ENCODE measurements at places on chromosomes 2 and 18.

DNA sequence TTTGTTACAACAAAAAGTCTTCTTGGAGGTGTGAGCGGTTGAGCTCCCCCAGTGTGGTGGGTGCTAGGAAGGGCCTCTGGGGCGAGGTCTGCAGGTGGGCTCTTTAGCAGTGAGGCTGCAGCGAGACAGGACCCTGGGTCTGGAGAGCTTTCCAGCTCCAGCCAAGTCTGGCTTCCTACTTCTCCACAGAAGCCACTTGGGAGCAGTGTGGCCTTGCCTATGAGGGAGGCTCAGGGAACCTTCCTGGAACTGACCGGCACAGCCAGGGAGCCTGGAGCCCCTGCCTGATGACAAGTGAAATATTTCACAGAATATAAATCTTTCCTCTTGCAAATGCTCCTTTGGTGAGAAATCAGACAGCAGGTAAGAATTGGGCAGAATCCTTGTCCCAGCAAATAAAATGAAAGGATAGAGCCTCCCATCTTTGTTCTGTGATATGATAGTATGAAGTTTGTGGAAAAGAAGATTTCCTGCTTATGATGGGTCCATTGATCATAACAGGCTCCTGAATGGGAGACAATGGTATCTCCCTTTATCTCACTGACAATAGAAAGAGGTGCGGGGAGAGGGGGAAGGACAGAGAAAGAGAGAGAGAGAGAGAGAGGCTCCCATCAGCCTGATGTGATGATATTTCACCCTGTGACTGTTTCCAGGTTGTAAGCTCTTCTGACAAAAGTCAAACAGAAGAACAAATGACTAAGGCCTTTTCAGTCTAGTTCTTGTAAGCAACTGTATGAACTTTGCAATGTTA, 289.8 kb upstream of the SPRED2 start:
- DNase-seq: no peak

DNA sequence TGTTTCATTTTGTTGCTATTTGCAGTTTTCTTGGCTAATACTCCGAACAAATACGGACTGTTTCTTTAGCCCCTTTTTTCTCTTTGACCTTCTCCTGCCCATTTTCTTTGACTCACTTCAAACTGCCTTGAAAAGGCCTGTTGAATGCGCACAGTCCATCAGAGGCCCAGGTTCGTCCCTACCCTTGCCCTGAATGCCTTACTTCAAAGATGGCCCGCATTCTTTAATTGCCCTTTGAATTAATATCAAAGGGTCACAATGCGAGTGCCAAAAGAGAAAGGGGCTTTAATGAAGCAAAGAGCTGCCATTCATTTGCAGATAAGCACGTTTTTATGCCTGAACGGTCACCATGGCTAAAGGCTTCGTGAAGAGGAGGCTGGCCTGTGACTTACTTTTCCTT, 29.7 kb downstream of the PAX3 start:
- DNase-seq: no peak

- no peak for DNase-seq
These were observed 101.4 kb downstream of the PTRHD1 start for GRCh38 chr2:24691806-24692205.

DNA sequence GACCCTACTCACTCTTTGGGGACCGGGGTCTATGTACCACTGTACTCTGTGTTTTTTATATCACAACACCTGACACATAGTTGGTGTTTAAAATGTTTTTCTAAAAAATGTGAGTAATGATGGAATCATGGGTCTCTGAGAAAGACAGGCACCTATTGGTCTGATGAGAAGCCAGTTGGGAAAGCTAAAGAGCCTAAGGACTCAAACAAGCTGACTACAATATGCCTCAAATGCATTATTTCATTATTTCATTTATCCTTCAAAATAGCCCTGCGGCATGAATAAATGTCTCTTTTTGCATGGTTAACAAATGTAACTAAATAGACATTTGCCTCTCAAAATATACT, 102.9 kb upstream of the SCN1A start:
- no peak for DNase-seq

- DNase-seq: no peak
These were observed 500.3 kb upstream of the FAM98A start for GRCh38 chr2:34099377-34099776.
